Fibroblast of pulmonary artery (primary cell): ENCODE measurements at places on chromosomes 2 and 18.

- no peak for DNase-seq
Observed at GRCh38 chr2:143356336-143356735, 227.1 kb downstream of the ARHGAP15 start.

DNA sequence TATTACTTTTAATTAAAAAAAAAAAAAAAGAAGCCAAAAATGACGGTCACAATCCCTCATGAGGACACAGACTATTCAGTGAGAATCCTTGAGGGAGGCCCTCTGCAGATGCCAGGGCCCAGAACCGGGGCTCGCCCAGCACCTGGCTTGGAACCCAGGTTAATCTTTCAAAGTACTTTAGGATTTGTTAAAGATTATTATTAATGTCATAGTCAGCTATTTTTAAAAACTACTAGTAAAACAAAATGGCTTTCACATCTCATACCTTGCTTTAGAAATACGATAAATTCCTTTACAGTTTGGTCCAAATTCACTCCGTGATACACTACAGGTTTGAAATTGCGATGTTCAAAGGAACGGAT, 27.1 kb downstream of the C2orf76 start:
- DNase-seq: no peak

- no peak for DNase-seq
Observed at GRCh38 chr2:151655663-151656398, 78.4 kb downstream of the NEB start.

DNA sequence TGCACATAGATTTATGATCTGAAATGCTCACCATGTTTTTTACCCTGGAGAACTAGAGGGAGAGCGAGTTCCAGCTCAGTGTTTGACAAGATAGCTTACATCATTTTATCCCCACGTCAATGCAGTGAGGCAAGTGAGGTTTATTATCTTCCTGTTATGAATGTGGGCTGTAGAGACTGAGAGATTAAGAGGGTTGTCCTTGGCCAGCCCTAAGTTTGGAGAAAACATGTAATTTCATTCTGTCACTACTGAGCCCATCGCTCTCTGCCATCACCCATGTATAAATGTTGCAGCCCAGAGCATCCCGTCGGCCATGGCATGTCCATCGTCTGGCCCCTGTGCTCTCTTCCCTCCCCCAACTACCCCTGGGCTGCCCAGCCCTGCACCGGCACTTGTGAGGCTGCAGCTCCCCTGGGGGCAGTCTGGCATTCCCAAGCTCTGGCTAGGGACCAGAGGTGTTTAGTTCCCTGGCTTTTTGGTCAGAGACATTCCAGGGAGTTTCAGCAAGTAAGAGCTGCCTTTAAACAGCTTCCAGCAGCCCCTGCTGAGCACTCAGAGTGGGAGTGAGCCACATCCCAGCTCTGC, 136.7 kb downstream of the ANTXR1 start:
- DNase-seq: peak; percentile 93

GRCh38 chr2:70894765-70895164, 40.9 kb upstream of the ATP6V1B1 start:
- no peak for DNase-seq

DNA sequence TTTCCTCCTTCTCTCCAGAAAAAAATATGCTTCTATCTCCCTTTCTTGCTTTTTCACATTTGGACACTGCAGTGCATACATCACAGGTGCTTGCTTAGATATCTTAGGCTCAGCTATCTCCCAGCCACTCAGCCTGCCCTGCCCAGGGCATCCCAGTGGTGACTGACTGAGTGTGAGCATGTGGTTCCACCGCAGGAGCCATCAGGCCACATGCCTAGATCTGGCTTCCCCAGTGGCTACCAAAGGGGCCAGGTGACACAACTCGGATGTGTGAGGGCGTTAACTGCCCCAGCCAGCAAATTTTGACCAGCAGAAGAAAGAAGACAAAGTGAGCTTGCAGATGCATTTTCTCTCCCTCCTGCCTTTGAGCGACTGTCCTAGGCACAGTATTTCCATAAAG, 25.5 kb downstream of the SP5 start:
- no peak for DNase-seq

DNA sequence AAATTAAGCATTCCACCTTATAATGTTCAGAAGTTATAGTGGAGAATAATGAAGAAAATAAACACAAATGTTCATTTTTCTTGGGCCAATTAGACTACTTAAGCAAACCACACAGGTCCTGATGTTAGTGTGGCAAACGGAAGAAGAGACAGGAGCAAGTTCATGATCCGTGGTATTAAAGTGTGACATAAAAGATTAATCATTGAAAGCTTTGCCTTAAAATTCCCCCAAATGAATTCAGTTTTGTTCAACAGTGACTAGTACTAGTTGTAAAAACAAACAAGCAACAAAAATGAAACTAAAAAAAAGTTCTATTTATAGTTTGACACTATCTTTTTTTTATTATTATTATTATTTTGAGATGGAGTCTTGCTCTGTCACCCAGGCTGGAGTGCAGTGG, 73.7 kb downstream of the RFTN2 start:
- no peak for DNase-seq

- no peak for DNase-seq
Observed at GRCh38 chr2:236120829-236121228, 47.4 kb downstream of the GBX2 start.

- DNase-seq: no peak
Observed at GRCh38 chr2:238082827-238083226, 17.3 kb upstream of the ESPNL start.
